Cerebellar nuclear complex (tissue), 1 donor: ENCODE measurements at places on chromosomes 2 and 18.
A peak's percentile ranks its signal among the peaks of the same experiment; 100 is the strongest.

GRCh38 chr2:194304191-194304590 is 1352.8 kb upstream of the SLC39A10 start:
- peak; percentile 22 for DNase-seq

DNA sequence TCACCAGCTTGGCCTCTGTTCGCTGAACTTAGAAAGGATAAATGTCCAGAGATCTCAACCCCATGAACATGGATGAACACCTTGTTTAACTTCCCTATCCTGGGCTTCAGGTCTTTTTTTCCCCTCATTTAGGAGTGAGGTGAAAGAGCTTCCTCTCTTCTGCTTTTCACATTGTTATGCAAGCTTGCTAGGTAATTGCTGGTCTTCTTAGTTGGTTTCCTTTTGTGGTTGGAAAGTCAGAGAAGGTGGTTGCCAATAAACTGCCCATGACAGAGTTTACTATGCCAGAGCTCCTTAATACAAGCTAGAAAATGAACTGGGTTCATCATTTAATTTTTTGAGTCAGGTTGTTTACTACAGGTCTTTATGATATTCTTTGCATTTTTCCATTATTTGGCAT is 16.6 kb downstream of the SLC9A4 start:
- no peak for DNase-seq

- DNase-seq = no peak
Measured at GRCh38 chr2:198657512-198658121, 800.1 kb downstream of the SATB2 start.

DNA sequence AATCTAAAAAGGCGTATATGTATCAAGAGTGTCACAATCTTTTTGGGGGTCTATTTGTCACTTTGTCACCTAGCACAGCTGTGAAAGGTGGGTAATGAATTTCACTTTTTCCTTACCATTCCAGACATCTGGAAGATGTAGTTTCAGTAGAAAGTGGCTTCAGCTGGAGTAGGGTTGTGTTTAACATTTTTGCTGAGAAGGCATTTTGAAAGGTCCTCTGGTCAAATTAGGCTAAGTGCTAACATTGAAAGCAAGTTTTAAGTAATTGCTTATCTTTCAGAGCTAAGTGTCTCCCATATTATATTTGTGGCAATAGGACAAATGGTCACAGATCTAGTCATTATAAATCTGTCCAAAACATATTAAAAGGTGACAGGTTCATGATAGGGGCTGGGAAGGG is 542.1 kb upstream of the SPHKAP start:
- DNase-seq = no peak

DNA sequence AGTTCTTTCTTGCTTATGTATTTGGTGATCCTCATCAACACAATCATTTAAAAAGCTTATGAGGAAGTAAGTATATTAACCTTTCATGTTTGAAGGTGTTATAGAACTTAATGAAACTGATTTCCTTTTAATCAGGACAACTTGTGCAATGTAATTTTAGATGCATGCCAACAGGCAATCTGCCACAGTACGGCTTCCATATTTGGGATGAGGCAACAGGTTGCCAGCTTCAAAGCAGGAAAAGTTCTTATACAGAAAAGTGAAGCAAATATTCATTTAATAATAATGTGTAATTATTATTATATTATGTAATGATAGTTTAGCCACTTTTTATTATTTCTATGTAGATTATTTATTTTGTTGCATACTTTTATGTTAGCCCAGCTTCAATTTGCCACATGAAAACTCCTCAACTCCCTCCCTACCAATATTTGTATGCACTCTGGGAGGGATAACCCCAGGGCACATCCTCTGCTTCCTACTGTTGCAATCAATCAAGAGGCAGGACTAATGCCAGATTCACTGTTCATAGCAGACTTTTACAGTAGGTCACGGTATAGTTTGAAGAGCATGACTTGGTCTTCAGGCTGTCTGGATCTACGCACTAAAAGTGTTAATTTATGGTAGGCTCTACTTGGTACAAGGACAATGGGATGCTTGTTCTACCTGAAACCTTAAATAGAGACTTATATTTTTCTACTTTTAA is 277.2 kb downstream of the AGPS start:
- no peak for DNase-seq

DNA sequence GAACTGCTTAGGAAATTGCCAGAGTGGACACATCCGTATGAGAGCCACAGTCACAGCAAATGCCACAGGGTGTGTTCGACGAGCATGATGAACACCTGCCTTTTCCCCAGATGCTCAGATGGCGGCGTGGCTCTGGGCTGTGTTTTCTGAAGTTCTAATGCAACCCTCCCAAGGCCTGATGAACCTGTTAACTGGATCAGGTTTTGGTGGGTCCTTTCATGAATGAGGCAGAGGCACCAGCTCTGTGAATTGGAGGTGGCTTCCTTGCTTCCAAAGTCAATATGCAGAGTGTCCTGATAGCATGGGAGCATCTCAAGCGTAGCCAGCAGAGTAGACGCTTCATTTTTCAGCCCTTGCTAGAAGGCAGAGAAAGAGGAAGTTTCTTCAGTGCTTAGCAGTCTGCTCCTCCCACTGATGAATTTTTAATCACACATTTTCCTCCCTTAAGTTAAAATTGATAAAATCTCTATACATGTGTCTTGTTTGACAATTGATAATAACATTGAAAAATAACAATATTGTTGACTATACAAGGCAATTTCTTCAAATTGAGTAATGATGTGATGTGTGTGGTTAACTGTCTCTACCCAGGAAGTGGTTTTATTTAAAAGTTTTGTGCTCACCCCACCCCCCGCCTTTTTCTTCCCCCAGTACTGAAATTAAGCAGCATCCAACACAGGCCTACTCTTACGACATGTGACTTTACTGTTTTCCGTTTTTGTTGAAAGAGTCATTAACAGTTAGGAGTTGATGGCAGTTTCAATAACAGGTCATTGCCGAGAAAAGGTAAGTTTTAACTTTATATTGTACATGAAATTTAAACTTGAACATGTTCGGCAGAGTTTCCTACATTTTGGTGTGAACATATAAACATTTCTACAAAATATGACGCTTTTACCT is at the start of gene ARHGAP15:
ARHGAP15 (plus strand) TSS at position 739 of the 900 bp plus-strand sequence.
- no peak for DNase-seq

DNA sequence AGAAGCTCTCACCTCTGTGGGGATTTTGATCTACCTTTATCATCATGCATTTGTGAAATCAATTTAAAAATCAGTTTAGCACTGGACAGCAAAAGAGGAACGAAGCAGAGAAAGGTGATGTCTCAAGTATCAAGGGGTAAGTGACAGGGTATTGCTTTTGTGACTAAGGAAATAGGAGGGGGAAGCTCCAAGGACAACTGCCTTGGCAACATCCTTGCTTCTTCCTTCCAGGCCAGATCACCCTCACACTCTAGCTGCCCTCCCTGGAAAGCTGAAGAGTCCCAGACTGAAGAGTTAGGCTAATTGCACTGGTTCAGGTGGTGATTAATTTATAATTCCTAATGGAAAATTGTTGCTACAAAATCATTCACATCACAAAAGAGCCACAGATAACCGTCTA is 859.1 kb upstream of the ACVR2A start:
- DNase-seq = no peak

- no peak for DNase-seq
Measured at GRCh38 chr2:156129227-156129626, 203.3 kb downstream of the NR4A2 start.

DNA sequence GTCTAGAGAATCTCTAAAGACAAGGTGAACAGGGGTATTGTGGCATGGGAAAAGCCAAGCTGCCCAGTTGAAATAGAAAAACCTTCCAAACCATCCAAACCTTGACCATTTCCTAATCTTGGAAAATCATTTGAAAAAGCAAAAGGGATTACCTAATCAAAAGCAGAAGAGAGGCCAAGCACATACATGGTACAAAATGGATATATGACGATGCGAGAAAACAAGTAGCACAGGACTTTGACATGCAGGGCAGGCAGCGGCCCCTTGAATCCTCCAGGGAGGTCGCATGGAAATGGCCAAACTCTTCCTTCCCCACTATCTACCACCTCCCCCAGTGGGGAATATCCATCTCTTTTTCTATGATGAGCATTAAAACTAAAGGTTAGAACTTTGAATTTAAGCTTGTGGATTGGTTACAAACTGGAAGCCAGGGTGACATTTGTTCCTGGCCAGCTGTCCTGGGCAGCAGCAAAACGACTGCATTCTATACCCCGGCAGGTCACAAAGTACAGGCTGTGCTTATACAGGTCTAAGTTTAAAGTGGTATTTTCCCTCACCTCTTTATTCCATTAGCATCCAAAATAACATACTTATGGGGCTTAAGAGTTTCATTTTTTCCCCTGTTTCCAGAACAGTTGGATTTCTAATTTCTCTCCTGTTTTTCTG is 24.7 kb downstream of the MYOM1 start:
- no peak for DNase-seq

- DNase-seq = no peak
Measured at GRCh38 chr2:11329776-11330175, 14.7 kb downstream of the ROCK2 start.
